NB4 (cell line): ENCODE measurements at places on chromosomes 13 and 19.

DNA sequence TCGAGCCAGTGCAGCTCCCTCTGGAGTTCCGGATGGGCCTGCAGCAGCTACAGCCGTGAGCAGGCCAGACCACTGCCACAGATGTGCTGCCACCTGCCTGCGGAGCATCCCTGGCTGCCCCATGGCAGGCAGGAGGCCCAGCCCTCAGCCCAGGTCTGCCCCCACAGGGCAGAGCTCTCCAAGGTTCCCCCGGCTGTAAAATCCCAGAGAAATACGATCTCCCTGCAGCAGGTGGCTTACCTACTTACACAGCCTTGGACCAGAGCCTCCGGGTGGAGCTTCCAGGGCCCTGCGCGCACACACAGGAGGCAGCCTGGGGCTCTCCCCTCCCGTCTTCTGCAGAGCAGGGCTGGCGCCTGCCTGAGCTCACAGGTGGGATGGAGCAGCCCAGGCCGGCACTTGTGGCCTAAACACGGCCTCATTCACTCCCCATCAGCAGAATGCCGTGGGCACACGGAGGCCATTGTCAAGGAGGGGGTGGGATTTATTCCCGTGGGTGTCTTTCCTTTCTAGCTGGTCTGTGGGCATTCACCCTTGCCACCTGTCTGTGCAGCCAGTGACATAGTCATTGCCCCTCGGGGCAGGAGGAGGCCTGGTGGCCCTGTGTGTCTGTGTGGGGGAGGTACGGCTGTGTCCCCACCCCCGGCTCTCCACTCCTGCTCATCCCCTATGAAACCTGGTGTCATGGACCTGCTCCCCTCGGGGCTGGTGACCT is 118.0 kb downstream of the KDM4B start:
- DNase-seq = no peak

DNA sequence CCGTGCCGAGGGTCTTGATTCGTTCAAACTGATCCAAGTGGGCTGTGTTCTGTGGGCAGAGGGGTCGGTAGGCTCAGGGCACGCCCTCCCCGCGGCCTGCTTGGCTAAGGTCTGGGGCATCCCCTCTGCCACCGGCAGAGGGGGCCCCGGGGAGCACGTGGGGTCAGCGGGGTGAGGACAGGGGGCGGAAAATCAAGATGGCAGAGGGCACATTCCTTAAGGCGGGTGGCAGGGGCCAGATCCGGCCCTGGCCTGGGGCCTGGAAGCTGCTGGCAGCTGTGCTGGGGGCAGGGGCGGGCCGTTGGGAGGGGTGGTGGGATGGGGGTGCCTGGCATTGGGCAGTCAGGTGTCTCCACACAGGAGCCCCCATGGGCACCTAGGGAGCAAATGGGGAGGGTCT is 10.7 kb downstream of the PRKACA start:
- DNase-seq = no peak

GRCh38 chr19:35902870-35903475 is 644 bp downstream of the HCST start:
- no peak for DNase-seq

GRCh38 chr13:20772401-20773131 is 1.2 kb downstream of the EEF1AKMT1 start:
- DNase-seq = peak; percentile 48

DNA sequence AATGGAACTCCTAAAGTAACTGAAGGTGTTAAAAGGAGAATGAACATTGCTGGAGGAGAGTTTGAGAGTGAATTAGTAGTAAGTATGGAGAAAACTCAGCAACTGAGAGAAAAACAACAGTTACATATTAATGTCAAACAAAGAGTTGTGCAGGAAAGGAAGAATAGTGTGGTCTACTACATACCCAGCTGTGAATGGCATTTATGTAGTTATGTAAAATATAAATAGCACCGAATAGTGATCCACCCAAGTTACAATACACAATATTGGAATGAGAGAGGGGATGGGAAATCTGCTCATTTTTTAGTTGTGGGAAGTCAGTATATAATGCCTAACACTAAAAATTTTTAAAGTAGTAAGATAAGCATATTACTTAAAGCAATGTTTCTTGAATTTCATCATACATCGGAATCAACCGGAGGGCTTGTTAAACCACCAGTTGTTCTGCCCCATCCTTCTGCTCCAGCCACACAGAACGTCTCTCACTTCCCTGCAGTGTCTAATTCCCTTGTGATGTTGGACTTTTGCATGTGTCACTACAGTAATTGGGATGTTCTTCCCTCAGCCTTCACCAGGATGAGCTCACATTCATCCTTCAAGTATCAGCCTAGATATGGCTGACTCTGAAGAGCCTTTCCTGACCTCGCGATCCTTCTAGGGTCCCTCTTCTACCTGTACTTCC is 11.5 kb downstream of the CCDC70 start:
- DNase-seq = no peak

DNA sequence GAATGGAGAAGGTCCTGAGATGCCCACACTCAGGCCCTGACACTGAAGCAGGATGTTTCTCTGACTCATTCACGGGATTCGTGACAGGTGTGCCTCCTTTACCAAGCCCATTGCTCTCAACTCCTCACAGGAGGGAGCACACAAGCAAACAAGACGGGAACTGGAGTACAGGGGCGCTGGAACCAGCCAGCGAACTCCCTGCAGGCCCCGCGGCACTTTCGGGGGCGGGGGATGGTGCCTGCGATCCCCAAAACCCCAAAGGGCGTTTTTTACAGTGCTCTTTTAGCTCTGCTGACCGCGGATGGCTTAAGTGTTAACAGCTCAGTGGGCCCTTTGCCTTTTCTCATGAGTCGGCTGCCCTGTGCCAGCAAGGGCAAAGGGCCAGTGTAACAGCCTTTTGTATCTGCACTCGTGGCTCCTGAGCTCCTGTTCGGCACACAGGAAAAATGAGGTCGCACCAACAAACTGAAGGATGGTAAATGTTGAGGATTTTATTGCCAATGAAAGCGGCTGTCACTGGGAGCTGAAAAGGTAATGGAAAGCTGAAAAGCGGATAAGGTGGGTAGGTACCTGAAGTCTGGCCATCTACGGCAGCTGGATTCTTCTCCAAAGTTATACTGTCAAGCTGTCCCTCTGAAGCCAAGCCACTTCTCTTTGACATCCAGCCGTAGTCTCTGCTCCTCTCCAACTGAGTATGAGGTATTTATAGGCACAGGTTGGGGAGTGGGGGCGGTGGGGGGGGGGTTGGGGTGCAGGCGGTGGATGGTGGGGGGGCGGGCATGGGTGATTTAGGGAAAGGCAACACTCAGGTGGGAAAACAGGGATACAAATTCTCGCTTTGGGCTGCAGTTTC is 65.0 kb upstream of the TRPC4 start:
- no peak for DNase-seq

- DNase-seq = no peak
These were observed 40.8 kb upstream of the RFXAP start for GRCh38 chr13:36778083-36778671.

DNA sequence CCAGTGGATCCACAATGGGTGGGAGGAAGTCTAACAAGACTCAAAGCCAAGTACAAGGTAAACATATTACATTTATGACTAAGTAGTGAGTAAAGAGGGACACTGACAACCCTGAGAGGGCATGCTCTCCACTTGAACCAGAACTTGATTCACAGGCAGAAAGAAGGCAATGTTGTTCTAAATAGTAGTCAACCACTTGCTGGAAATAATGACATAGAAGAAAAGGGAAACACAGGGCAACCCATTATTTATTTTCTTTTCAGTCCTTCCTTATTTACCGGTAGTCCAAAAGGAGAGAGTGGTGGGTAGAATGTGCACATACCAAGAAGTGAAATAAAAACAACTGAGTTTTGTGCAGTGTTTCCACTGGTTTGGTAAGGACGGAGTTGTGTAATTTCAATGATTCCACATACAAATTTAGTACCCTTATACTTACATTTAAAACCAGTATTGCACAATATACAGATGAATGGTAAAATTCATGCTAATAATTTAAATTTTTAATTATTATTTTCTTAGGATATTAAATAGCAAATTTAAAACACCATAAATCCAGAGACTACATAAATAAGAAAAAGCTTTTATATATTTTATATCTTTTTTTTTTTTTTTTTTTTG is 65.9 kb downstream of the ENOX1 start:
- no peak for DNase-seq

- DNase-seq = no peak
These were observed 2.6 kb downstream of the SAFB2 start for GRCh38 chr19:5619946-5620345.

GRCh38 chr13:26914624-26915023 is 154.0 kb upstream of the GPR12 start:
- DNase-seq = peak; percentile 72

DNA sequence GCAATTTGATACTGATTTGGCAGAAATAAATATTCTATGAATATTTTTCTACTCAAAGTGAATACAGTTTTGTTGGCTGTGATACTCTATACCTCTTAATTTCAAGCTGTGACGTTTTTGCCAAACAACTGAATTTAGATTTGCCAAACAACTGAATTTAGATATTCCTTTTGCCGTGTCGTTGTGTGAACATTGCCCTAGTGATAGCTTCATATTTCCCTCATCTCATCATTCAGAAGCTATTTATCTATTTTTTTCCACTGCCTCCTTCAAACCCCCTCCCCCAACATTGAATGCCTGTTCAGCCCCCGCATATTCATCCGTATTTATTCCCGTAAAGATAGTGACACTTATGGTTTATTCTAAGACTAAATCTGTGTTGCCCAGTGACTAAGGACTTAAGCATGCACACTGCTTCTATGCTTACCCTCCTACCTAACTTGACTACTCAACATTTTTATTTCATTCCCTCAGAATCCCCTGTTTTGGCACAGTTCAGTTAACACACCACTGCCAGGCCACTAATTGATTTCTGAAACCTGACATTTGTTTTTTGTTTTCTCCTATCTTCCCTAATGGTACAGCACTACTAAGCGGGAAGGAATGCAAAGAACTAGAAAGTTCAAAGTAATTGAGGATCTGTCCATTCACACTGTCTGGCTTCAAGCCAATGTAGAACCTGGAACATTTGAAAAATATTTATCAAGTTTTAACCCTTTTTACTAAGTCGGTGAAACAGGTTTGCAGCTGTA is 2.8 kb upstream of the KLF5 start:
- no peak for DNase-seq

DNA sequence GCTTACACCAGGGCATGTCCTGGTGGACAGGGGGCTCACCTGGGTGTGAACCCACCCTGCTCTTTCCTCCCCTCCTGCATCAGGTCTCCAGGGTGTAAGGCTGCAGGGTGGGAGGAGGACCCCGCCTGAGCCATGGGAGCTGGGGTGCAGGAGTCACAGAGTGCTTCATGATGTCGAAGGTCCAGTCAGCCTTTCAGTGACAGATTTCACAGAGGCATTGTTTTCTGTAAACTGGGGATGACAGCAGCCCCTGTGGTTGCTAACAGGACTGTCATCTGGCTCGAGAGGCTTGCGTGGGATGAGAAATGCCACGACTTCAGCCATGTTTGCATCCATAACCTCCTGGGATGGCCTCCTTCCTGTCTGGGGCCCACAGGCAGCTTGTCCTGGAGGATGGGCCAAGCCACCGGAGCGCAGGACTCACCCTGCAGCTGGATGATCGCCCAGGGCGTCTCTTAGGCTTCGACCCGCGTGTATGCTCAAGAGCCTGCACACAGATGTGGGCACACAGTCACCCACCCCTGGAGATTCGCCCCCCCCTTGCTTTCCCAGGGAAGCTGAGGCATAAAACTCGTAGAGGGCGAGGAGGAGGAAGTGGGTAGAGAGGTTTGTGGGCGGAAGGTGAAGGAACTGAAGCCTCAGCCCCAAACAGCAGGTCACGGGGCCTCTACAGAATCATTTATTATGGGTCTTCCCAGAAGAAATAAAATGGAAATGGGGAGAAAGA is 4.9 kb downstream of the NANOS3 start:
- peak; percentile 76 for DNase-seq

DNA sequence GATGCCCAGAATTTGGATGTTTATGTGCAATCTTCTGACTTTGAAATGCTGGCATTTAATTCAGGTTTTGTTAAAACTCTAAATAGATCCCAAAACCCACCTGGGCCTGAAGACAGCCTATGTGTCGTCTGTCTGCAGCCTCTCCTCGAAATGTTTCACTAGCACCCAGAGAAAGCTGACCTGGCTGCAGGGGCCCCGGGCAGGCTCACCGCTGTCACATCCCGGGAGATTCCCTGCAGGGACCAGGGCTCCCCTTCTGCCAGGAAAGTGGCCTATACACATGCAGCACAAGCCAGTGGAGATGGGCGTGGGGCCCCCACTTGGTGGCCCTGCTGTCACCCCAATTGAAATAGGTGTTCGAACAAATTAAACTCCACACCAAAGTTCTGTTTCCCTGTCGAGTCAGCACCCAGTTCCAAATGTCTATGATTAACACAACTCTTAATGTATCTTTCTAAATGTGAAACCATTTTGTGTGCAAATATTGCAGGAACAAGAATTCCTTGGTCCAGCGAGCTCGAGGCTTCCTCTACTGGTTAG is 145.8 kb upstream of the ZNF507 start:
- DNase-seq = no peak

GRCh38 chr13:111270126-111270525 is 50.3 kb upstream of the TEX29 start:
- DNase-seq = no peak

- DNase-seq = peak; percentile 58
These were observed 565.1 kb downstream of the LIG4 start for GRCh38 chr13:107650081-107650701.

GRCh38 chr19:49506575-49507105 is 5.8 kb upstream of the FCGRT start:
- DNase-seq = peak; percentile 80

- DNase-seq = peak; percentile 94
These were observed 2.4 kb upstream of the HSH2D start for GRCh38 chr19:16141043-16141442.

- no peak for DNase-seq
These were observed 66.8 kb downstream of the FNDC3A start for GRCh38 chr13:49042476-49042875.

DNA sequence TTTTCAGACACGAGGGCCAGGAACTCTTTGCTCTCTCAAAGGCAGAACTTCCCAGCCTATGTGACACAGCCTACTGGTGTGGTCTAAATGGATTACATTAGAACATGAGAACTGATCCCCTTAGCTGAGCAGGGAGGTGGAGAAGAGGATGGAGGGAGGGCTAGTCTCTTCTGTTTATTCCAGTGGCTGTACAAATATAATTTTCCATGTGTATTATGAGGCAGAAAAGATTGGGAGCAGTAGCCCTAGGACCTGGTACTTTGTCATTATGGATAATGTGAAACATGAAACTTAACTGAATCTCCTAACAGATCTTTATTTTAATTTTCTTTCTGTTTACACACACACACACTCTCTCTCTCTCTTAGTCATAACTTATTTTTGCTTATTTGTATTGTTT is 82.1 kb downstream of the WDFY2 start:
- DNase-seq = no peak

GRCh38 chr19:2650515-2650914 is 52.0 kb downstream of the GNG7 start:
- DNase-seq = no peak

DNA sequence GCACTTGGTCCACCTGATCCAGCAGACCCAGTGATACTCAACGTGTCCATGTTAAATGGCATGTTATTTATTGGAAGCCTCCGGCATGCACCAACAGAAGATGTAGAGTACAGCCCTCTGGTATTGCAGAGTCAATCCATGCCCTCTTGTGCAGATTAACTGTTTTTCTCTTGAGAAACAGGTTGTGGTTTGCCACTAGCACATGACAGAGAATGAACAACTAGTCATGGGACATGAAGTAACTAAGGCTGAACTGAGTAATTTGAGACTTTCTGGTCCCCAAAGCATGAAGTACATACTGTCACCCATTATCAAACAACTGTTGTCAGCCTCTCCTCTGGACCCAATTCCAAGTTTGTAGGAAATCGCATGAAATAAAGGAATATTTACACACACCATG is 3.2 kb downstream of the ZNF562 start:
- DNase-seq = peak; percentile 70
